Suppressor macrophage (primary cell): ENCODE measurements at places on chromosomes 1 and 21.

DNA sequence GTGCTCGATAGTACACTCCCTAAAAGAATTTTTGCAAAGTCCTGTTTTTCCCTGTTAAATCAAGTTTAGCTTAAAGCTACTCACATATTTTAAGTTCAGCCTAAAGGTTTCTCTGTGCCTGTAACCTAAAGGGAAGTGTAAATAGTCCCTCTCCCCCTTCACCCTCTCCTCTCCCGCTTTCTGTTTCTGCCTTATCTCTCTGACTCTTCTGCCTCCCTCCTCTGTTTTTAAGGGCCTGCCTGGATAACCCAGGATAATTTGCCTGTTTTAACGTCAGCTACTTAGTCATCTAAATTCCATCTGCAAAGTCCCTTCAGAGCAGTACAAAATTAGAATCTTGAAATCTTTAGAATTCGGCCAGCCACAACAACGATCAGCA is 92.6 kb downstream of the NID1 start:
- peak; percentile 12 for DNase-seq

DNA sequence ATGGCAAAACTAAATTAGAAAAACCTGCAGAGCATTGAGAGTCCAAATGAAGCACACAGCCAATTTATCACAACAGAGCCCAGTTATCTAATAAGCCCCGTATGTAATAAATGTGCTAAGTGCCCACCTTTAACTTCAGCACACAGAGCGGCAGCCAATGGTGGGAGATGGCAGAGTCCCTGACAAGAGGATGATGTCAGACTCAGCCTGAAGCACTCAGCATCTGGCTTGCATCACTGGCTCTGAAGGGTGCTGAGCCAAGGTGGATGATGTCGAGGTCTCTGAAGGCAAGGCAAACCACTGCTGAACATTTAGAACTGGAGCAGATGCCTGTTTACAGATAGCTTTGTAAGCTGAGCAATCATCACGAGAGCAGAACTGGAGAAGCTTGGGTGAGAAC is 118.3 kb downstream of the NUF2 start:
- DNase-seq = no peak

- DNase-seq = no peak
Observed at GRCh38 chr1:28521502-28522164, 15.8 kb downstream of the RCC1 start.

DNA sequence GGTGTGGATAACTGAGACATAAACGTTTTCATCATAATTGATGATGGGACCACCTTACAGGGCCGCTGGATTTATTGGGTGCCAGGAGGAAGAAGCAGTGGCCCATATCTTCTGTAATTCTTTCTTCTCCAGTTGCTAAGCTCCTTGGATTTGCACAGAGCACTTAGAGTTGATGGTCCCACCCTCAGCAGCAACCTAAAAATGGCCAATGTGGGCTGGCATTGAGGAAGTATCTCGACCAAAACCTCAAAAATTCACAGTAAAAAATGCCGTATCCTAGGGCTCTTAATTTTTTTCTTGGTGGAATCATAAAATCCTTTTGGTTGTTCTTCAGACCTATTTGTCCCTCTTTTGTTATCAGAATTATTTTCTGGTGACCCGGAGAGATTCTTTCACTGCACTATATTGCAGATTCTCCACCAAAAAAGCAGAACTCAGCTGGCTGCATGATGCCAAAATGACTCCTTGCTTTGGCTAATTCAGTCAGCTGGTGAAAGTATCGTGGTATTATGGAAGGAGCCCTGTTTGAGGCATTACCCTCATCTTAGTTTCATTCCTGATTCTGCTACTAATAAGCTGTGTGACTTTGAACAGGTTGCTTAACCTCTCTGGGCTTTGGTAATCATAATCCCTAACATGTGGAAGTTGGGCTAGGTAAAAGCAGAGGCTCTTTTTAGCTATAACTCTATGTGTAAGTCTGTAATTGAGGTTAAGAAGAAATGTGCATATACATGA is 27.6 kb downstream of the KIRREL1 start:
- peak; percentile 64 for DNase-seq

DNA sequence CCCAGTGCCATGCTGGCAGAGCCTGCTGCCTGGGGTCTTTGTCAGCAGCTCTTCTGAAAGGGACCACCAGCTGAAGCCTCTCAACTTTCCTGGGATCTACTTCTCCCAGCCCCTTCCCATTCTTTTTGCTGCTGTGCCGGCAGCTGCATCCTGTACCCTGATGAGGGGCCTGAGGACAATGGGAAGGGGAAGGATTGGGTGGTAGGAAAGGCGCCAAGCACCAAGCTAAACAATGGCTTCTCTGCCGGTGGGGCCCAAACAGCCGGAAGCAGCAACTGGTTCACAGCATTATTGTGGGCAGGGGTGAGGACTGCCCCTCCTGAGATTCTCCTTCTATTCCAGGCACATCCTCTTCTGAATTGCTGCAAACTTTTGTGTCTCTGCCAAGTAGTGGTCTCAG is 5.0 kb upstream of the EFCAB14 start:
- DNase-seq = no peak

DNA sequence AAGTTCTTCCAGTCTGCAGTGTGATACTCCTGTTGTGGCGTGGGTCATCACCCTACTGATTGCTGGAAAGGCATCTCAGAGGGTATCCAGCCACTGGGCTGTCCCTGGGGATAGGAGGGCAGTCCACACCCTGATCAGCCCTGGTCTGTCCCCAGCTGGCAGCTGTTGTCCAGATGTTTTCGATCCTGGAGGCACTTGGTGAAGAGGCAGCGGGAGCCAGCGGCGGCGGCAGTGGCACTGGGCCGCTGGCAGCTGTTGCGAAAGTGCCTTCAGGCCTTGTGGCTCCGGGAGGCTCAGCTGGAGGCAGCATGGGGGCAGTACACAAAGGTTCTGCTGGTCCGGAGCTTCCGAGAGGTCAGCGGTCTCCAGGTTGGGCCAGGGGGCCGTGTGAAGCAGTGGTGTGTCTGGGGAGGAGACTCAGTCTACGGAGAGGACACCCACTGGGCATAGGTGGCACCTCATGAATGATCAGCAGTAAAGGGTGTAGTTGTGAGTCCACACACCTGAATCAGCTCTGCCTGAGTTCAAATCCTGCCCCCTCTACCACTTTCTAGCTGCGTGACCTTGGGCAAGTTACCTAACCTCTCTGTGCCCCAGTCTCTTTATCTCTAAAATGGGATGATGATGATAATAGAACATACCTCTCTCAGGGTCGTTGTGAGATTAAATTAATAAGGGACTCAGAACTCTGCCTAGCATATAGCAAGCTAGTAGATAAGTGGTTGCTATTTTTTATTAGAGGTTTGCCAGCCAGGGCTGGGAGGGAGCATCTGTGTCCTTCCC is 6.1 kb downstream of the C1orf167 start:
- DNase-seq = no peak

- DNase-seq = peak; percentile 74
Observed at GRCh38 chr1:62265956-62266935, 53.0 kb downstream of the KANK4 start.

GRCh38 chr1:89588480-89588879 is 44.4 kb upstream of the LRRC8C start:
- DNase-seq = no peak

- DNase-seq = no peak
Observed at GRCh38 chr1:159942632-159943277, 2.7 kb downstream of the IGSF9 start.

DNA sequence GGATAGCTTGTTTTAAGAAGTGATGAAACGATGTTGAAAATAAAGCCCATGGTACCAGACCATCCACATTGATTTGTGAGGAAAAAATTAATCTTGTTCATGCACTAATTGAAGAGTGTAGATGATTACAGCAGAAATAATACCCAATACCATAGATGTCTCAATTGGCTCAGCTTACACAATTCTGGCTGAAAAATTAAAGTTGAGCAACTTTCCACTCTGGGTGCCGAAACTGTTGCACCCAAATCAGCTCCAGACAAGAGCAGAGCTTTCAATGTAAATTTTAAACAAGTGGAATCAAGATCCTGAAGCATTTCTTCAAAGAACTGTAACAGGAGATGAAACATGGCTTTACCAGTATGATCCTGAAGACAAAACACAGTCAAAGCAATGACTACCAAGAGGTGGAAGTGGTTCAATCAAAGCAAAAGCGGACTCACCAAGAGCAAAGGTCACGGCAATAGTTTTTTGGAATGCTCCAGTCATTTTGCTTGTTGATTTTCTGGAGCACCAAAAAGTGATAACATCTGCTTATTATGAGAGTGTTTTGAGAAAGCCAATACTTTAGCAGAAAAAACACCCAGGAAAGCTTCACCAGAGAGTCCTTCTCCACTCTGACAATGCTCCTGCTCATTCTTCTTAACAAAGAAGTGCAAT is 16.1 kb upstream of the KCNA3 start:
- DNase-seq = peak; percentile 30

DNA sequence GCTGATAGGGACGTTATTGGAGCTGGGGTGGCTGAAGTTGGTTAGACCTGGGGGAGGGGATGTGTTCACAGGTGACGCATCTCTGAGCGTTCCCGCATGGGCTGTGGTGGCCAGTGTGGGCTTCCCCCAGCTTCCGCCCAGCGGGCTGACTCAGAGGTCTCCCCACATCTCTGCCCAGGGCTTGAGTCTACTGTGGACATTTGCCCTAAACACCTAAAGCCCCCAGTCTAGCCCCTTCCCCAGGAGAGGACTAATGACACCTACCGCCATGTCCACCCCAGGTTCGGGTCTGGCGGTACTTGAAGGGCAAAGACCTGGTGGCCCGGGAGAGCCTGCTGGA is 2.0 kb downstream of the AGRN start:
- no peak for DNase-seq

GRCh38 chr1:160605792-160606479 is 26.6 kb upstream of the CD84 start:
- no peak for DNase-seq

DNA sequence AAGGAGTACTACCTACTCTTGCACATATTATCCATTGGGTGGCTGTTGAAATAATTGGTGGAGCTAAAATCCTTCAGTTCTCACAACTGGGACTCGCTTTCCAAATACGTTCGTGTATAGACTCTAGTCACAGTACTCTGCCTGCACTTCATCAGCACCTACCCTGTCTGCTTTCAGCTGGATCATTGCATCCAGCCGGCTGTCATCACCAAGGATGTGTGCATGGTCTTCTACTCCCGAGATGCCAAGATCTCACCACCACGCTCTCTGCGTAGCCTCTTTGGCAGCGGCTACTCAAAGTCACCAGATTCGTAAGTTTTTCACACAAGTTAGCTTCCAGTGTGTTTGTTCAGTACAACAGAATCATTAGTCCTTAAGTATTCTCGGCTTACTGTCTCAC is 37.3 kb upstream of the PGD start:
- DNase-seq = no peak

DNA sequence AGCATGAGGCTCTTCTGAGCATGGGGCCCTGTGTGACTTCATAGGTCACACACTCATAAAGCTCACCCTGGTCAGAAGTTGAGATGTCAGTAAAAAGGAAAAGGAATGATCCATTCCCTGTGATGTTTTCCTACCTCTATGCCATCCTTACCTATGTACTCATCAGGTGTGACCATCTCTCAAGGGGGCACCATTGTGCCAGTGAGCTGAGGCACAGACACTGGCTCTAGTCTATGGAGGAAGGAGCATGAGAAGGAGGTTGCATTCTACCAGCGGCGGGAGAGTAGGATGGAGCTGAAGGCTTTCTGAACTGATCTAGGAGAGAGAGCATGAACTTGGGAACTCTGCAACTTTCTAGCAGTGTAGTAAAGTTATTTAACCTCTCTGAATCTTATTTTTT is 65.8 kb upstream of the RGL1 start:
- no peak for DNase-seq

GRCh38 chr1:80450711-80451110 is 1350.0 kb upstream of the ADGRL2 start:
- DNase-seq = no peak

- no peak for DNase-seq
Observed at GRCh38 chr1:164480285-164480907, 78.6 kb upstream of the PBX1 start.

- no peak for DNase-seq
Observed at GRCh38 chr1:83554174-83554573, 444.8 kb downstream of the TTLL7 start.

DNA sequence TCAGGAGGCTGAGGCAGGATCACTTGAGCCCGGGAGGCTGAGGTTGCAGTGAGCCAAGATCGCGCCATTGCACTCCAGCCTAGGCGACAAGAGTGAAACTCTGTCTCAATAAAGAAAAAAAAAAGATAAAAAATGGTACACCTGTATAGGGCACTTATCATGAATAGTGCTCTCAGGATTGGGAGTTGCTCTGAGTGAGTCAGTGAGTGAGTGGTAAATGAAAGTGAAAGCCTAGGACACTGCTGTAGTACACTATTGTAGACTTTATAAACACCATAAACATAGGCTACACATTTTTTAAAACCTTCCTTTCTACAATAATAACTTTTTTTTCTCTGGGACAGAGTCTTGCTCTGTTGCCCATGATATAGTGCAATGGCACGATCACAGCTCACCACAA is 16.8 kb downstream of the PHTF1 start:
- no peak for DNase-seq

- no peak for DNase-seq
Observed at GRCh38 chr1:7369866-7370265, 401.2 kb upstream of the VAMP3 start.

GRCh38 chr21:42098957-42099505 is 27.9 kb downstream of the UMODL1 start:
- peak; percentile 57 for DNase-seq

- DNase-seq = peak; percentile 79
Observed at GRCh38 chr1:117754061-117754969, 148.5 kb downstream of the TENT5C start.

GRCh38 chr1:91015358-91015780 is 6.5 kb downstream of the ZNF644 start:
- DNase-seq = no peak

GRCh38 chr1:160826546-160826945 is 30.6 kb downstream of the LY9 start:
- DNase-seq = no peak

DNA sequence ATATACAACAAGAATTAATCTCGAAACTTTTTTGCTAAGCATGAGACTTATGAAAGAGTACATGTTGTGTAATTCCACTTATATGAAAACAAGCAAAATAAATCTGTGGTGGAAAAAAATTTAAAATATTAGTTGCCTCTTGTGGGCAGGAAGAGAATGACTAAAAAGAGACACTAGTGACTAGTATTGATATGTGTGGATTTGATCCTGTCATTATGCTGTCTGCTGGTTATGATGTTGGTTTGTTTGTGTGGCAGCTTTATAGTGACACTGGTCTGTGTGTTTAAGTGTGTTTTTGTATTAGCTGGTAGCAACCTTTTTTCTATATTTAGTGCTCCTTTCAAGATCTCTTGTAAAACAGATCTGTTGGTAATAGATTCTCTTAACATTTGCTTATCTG is 267.8 kb upstream of the NRIP1 start:
- DNase-seq = no peak

DNA sequence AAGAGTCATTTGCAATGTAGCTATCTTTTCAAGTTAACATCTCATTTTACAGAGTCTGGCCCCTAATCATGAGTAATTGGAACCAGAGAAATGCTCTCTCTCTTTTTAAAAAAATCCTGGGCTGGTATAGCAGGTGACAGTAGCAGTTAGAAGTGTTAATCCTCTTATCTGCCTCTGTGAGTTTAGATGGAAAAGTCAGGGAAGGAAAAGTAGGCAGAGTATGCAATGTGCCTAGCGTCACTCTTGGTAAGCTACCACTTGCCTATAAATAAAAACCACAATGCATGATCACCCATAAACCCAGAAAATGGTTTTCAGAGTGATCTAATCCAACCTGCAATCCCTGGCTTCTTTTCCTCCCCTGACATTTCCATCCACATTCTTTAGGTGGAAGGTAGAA is 43.2 kb downstream of the UTP25 start:
- no peak for DNase-seq

- DNase-seq = no peak
Observed at GRCh38 chr1:186307445-186307844, 67.6 kb downstream of the TPR start.

GRCh38 chr1:217542837-217543236 is 88.1 kb downstream of the GPATCH2 start:
- DNase-seq = no peak
